Stimulated activated CD4-positive, alpha-beta T cell treated with anti-CD3 and anti-CD28 coated beads, Interleukin-12 subunit alpha, Interleukin-12 subunit beta, amount 100 ng/mL, for 4 hours (primary cell): ENCODE measurements at places on chromosomes 11 and 22.

DNA sequence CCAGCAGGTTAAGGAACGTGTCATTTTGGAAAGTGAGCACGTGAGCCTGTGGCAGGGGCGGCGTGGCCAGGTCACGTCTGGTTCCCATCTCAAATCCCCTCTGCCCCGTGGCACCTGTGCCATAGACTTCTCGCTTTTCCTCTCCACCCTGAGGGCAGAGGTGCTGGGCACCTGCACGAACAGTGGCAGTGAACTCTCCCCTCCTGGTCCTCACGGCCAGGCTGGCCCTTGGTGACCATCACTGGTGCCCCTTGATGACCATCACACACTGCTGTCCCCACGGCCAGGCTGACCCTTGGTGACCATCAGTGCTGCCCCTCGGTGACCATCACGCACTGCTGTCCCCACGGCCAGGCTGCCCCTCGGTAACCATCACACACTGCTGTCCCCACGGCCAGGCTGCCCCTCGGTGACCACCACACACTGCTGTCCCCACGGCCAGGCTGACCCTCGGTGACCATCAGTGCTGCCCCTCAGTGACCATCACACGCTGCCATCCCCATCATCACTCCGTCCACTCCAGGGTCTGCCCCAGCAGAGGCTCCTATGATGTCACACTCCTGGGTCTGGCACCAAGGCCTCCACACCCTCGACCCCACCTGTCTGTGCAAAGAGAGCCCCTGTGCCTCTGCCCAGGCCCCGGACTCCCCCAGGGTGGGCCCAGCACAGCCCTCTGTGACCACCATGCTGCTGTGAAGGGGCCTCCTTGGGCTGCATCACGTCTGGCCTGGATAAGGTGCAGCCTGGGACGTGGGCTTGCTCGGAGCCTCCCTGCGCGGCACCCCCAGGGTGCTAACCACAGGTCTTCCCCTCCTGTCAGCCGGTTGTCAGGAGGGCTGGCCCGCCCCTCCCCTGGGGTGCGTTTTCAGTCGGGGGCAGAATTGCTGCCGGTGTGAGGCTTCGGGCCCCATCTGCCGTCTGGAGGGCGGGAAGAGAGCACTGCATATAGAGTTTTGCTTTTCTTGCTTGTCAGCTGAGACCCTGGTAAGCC, 738.6 kb downstream of the BRD1 start:
- DNase-seq, result no peak

DNA sequence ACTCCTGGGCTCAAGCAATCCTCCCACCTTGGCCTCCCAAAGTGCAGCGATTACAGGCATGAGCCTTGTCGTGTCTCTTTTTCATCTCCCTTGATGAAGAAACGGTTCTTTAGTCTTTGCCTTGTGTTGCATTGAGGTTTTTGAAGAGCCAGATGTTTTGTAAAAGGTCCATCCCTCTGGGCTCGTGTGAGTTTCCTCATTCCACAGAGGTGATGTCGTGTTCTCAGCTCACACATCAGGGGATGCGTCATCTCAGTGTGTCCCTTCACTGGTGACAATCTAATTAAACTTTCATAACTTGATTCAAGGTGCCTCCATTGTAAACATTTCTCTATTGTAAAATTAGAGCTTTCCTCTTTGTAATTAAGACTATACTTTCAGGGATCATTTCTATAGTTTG, 29.7 kb upstream of the TEF start:
- DNase-seq, result no peak

DNA sequence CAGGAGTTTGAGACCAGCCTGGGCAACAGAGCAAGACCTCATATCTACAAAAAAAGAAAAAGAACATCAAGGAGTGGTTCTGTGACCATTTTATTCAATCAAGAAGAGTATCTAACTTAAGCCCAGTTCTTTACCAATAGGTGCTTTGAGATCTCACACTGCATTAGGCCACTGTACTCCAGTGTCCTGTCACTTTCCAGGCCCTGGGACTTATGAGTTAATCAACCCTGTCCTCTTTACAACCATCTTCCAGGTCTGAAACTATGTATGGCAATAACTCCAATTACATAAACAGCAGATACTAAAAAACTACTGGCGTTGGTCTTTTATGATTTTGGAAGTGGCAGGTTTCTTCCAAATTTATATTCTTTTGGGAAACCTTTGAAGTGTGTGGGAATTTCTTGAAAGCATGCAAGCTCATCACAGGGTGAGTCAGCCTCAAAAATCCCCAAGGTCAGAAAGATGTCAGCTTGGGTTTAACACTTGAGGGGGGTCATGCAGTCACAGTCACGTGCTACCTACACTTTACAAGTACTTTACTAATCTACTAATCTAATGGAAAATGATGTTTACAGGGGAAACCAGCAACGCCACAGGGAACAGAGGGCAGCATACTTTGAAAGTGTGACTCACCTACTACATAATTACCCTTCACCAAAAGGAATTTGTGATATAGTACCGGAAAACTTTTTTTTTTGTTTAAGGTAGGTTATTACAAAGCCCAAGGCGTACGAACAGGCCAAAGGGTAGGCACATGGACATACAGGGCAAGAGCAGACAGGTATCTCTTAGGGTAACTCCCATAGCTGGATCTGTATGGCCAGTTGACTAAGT, 15.6 kb downstream of the PISD start:
- peak; percentile 34 for DNase-seq

- DNase-seq, result no peak
These were observed 70.0 kb downstream of the MICAL3 start for GRCh38 chr22:17954200-17954859.

- DNase-seq, result no peak
These were observed 1.1 kb upstream of the VPS37C start for GRCh38 chr11:61162092-61162941.

GRCh38 chr11:6475936-6476335, 2.2 kb upstream of the TRIM3 start:
- DNase-seq, result no peak

DNA sequence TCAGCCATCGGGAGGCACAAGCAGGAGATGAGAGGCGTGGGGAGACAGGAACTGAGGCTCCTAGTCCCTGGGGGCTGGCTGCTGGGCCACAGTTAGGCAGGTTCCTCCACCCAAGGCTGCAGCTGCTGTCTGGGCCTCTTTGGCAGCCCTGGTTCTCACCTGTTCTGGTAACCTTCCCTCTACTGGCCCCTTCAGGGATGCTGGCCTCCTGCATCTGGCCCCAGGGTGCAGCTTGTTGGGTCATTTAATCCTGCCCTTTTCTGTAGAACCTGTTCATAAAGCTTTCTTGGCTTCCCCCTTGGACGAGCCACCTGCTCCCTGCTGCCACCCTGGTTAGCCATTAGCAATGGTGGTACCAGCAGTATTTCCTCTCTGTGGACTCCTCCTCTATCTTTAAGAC, 5.5 kb downstream of the USH1C start:
- no peak for DNase-seq

GRCh38 chr11:64569300-64569970, 21.6 kb upstream of the SLC22A12 start:
- no peak for DNase-seq

DNA sequence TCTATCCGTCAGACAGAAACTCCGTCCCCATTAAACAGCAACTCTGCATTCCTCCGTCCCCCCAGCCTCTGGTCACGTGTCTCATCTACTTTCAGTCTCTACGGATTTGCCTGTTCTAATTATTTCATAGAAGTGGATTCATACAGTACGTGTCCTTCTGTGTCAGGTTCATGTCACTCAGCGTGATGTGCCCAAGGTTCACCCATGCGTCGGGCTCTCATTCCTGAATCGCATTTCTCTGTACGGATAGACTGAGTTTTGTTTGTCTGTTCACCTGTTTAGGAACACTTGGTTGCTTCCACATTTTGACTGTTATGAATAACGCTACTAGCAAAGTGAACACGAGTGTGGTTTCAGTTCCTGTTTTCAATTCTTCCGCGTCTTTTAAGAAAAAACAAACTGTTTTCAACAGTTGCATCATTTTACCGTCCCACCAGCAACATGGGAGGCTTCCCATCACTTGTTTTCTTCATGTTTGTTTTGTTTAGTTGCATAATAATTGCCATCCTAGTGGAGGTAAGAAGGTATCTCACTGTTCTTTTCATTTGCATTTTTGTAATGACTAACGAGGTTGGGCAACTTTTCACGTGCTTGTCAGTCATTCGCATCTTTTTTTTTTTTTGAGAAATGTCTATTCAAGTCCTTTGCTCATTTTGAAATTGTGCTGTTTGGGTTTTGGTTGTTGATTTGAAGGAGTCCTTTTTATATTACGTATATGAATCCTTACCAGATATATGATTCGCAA, 8.9 kb upstream of the NLRP6 start:
- no peak for DNase-seq

GRCh38 chr22:49968831-49969661, 8.5 kb downstream of the PIM3 start:
- DNase-seq, result no peak

DNA sequence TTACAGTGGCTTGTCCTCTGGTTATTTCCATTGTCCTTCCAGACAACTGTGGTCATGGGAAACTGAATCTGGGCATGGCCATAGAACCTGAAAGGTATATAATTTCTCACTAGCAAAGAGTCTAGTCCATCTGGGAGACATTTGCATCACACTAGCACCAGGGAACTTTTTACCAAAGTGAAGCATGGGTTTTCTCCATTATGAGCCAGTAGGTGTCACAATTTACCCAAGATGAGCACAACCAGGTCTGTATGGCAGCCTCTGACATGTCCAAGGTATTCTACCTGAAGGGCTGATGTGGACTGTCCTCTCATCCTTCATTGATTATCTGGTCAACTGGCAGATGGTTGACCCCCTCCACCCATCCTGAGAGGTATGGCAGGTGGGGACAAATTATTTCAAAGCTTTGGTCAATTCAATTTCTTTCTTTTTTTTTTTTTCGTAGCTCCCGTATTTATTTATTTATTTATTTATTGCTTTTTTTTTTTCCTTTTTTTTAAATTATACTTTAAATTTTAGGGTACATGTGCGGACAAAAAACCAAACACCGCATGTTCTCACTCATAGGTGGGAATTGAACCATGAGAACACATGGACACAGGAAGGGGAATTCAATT, 425.9 kb downstream of the TMEM135 start:
- no peak for DNase-seq

DNA sequence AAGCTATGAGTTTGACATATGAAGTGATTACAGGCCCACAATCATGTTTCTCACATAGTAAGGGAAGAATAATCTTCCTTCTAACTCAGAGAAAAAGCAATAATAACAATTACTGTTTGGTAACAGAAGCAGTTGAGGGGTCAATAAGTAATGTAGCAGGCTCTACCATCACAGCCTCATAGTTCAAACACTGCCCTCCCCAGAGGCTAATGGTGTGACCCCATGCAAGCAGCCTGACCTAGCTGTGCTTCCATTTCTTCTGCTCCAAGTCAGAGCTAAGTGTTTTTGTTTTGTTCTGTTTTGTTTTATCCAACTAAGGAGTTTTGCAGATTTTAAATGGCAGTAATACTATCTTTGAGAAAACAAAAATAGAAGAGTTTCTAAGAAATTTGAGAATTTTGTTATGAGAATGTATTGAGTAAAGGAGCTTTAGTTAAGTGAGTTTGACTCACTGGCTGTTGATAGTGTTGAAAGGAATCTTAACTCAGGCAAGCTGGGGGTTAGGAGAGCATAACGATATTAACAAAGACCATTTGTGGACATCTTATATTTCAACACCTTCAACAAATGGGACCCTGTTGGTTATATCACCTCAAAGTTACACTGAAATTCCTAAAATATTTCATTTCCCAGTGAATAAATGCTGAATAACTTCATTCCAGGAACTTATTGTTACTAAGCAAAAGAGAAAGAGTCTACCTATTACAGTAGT, 48.5 kb downstream of the GUCY1A2 start:
- DNase-seq, result no peak

- no peak for DNase-seq
These were observed 21.5 kb upstream of the MIEF1 start for GRCh38 chr22:39480557-39480956.

GRCh38 chr22:49400941-49401598, 426.6 kb downstream of the BRD1 start:
- no peak for DNase-seq

DNA sequence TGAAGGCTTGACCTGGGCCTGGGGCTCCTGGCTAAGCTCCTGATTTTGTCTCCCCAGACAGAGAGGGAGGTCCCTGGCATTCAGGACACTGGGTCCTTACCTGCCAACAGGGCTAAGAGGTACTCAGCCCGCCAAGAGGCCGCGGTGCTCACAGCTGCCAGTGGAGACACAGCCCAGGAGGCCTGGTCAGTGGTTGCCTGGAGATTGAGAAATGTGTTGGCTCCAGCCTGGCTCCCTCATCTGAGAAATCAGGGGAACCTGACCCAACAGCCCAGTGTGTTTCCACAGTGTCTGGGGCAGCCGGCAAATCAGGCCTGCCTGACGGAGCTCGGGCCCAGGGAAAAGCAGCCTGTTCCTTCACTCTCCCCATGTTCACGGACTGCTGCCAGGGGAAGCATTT, 79.4 kb upstream of the NAV2 start:
- DNase-seq, result no peak

GRCh38 chr11:120384476-120384875, 48.3 kb downstream of the ARHGEF12 start:
- DNase-seq, result no peak

- DNase-seq, result no peak
These were observed 50.0 kb downstream of the CYP2R1 start for GRCh38 chr11:14842002-14842401.

- DNase-seq, result no peak
These were observed 43.7 kb upstream of the SUSD2 start for GRCh38 chr22:24137595-24137994.

- no peak for DNase-seq
These were observed 441.8 kb downstream of the TBC1D22A start for GRCh38 chr22:47204002-47204979.

DNA sequence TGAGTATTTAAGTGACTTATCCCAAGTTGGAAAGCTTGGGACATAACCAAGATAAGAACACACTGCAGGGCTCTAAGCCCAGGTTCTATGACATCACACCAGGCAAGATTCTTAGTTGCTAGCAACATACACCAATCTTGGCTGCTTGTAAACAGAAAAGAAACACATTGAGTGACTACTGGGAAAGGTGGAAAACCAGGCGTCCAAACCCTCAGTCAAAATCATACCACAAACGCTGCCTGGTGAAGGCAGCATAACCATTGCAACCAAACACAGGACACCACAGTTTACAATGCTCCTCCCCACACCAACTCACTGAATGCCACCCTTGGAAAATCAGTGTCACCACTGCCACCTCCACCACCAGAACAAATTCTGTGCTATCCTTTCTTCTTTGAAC, 379.9 kb downstream of the TTC28 start:
- DNase-seq, result no peak

GRCh38 chr22:17860220-17860965, 86.1 kb upstream of the BID start:
- DNase-seq, result no peak

- DNase-seq, result no peak
These were observed 437.4 kb downstream of the MIAT start for GRCh38 chr22:27094633-27095308.

- DNase-seq, result no peak
These were observed 249.1 kb downstream of the TTC28 start for GRCh38 chr22:28430466-28431025.

DNA sequence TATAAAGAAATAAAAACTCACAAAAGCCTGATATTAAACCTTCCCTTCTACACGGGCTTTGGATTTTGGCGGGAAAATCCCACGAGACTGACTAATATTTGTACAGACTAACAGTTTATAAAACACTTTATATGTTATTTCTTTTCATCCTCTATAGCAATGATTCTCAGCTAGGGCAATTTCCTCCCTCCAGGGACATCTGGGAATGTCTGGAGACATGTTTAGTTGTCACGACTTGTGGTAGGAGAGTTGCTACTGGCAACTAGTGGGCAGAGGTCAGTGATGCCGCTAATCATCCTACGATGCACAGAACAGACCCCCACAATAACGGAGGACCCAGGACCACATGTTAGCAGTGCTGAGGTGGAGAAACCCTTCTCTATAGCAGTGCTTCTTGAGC, 304.8 kb upstream of the PITPNB start:
- no peak for DNase-seq
